CD4-positive, alpha-beta T cell treated with Interleukin-12 subunit alpha and Interleukin-12 subunit beta, for 1 hour (primary cell): ENCODE measurements at places on chromosomes 3 and 15.
A peak's percentile ranks its signal among the peaks of the same experiment; 100 is the strongest.

GRCh38 chr3:116087426-116087825 is 357.9 kb downstream of the LSAMP start:
- no peak for DNase-seq

DNA sequence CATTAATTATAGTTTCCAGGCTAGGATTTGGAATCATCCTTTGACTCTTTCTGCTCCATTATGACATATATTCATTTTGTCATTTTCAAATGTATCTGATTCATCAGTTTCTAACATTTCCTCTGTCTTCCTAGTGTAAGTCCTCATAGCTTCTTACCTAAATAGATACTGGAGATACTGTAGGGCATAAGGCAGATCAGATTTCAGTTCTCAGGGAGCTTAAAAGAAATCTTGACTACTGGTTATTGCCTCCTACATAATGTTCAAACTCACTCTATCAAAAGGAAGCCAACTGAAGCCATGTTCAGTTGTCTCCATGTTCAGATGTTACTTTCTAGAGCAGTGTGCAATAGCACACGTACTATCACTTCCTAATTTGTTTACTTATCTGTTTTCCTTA is 29.6 kb upstream of the CTDSPL2 start:
- no peak for DNase-seq

DNA sequence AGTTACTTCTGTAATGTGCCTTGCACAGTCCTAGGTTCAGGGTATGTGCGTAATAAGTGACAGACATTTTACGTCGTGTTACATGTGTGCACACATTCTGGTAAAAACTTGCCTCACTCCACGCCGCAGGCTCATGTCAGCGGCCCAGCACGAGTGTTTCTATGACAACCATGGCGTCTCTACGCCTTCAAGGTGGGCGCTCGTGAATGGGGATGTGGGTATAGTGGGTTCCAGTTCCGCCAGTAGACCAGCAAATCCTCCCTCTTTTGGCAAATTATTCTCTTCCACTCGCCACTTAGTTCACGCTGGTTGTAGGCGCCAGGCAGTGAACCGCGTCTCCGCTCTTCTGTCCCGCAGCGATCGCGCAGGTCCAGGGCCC is 40.3 kb downstream of the CHST14 start:
- DNase-seq = no peak

GRCh38 chr3:99753268-99753975 is 64.2 kb upstream of the CMSS1 start:
- DNase-seq = peak; percentile 10
